ENCODE measurements at places on chromosomes 11 and 22.

DNA sequence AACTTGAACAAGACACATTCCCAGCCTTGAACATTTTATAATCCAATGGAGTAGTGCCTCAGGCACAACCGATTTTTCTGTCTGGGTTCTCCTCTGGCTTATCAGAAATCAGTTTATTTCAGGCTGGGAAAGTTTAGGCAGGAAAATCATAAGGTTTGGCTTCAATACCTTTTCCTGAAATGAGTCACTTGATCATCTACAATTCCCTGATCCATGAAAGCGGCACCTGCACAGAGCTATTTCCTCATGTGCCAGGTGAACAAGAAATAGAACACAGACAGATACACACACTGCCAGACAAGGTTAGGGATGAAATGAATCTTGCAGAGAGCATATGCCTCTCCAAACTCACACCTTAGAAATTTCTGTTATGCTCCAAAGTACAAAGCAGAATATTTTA lies 106.7 kb upstream of the OR9G4 start:
- H3K36me3 ChIP-seq = no peaks in the 10 kb centered on the region
- H3K4me3 ChIP-seq = no peak overlapping the region
- H3K27me3 ChIP-seq = no peaks in the 10 kb centered on the region
- H3K27ac ChIP-seq = no peak overlapping the region

DNA sequence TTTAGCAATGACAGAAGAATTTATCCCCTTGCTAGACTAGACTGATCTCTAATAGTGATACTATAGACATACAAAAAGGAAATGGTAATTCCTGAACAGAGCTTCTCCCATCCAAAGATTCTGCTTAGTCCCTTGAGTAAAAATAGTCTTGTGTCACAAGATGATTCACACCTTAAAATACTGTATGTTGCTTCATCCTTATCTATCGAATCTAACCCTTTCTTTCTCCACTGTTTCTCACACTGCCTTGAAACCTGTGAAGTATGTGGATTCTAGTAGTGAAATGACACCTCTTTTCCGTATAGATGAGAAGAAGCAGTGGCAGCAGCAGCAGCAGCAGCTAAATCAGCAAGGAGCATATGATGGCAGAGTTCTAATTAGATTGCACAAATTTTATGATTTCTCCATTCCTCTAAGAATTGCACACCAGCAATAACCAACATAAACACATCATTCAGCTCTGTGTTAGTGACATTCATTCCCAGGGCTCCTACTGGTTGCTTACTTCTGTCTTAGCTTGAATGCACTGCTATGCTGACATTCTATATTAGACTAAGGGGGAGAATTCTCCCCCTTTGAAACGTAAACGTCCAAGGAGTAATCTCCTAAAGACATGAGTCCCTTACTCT lies 14.6 kb downstream of the KCNA4 start:
- H3K36me3 ChIP-seq = no peaks in the 10 kb centered on the region
- no peak overlapping the region for H3K4me3 ChIP-seq
- no peaks in the 10 kb centered on the region for H3K27me3 ChIP-seq
- H3K27ac ChIP-seq = no peak overlapping the region

- H3K36me3 ChIP-seq = no peaks in the 10 kb centered on the region
- no peak overlapping the region for H3K27ac ChIP-seq
- H3K4me3 ChIP-seq = no peak overlapping the region
- H3K27me3 ChIP-seq = no peaks in the 10 kb centered on the region
- no peaks in the 10 kb centered on the region for H3K4me1 ChIP-seq
Measured at GRCh38 chr11:109390752-109391151, 31.2 kb upstream of the C11orf87 start.

GRCh38 chr11:68044145-68044813 lies 5.5 kb downstream of the TCIRG1 start:
- H3K4me1 ChIP-seq = peaks cover 4% of the 10 kb centered on the region
- H3K27ac ChIP-seq = no peak overlapping the region
- DNase-seq = no peak

DNA sequence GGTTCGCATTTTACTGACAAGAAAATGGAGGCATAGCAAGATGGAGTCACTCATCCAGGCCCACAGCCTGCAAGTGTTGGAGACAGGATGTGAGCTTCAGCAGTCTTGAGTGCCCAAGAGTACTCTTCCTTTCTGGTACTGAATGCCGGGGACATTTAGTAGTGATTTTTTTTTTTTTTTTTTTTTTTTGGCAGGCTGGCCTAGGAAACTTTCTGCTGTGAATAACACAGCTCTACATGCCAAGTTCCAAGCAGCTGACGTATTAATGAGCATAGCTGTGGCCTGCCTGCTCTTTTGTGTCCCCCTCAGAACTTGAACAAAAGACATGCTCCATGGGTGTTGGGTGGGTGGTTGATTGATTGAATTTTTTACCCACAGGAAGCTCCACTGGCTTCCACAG lies 195.5 kb upstream of the CADM1 start:
- no peak for DNase-seq
- peak overlapping the region; percentile 59 for H3K27ac ChIP-seq
- no peaks in the 10 kb centered on the region for H3K27me3 ChIP-seq
- no peaks in the 10 kb centered on the region for H3K4me1 ChIP-seq
- no peaks in the 10 kb centered on the region for H3K36me3 ChIP-seq

DNA sequence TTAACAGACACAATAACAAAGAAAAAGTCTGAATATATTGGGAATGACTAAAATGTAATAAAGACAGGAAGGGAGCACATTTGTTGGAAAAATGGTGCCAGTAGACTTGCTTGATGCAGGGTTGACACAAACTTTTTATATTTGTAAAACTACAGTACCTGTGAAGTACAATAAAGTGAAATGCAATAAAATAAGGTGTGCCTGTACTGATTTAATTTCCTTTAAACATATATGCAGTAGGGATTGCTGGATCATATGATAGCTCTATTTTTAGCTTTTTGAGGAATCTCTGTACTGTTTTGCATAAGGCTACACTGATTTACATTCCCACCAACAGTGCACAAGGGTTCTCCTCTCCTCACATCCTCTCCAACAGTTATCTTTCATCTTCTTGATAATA lies 12.3 kb upstream of the GLYATL2 start:
- H3K4me3 ChIP-seq = no peak overlapping the region
- no peaks in the 10 kb centered on the region for H3K27me3 ChIP-seq
- H3K4me1 ChIP-seq = no peaks in the 10 kb centered on the region

DNA sequence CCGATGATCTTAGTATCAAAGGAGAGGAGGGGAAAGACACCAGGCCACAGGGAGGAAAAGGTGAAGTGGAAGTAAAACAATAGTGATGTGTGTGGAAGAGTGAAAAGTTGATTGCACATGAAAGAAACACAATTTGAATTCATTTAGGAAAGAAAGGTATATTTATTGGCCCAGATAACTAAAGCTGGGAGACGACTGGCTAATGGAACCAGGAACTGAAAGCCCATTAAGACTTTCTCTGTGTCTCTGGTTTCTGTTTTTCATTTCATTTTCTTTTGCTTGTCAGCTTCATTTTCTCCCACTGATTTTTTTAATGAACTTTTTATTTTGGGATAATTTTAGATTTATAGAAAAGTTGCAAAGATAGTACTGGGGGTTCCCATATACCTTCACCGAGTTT lies 5.1 kb upstream of the DCHS1 start:
- no peaks in the 10 kb centered on the region for H3K4me1 ChIP-seq
- DNase-seq = no peak
- H3K27me3 ChIP-seq = no peaks in the 10 kb centered on the region
- H3K36me3 ChIP-seq = no peaks in the 10 kb centered on the region
- H3K4me3 ChIP-seq = no peak overlapping the region
- H3K27ac ChIP-seq = no peak overlapping the region

GRCh38 chr11:128412847-128413791 lies 174.2 kb downstream of the ETS1 start:
- H3K36me3 ChIP-seq = no peaks in the 10 kb centered on the region
- no peak overlapping the region for H3K27ac ChIP-seq
- no peaks in the 10 kb centered on the region for H3K27me3 ChIP-seq
- no peak overlapping the region for H3K4me3 ChIP-seq
- no peak for DNase-seq
- H3K4me1 ChIP-seq = no peaks in the 10 kb centered on the region

- H3K27me3 ChIP-seq = no peaks in the 10 kb centered on the region
- DNase-seq = no peak
- H3K4me1 ChIP-seq = no peaks in the 10 kb centered on the region
Measured at GRCh38 chr11:83394331-83394730, 108.2 kb upstream of the CCDC90B start.

GRCh38 chr22:44496844-44497217 lies 1.2 kb downstream of the RTL6 start:
- H3K36me3 ChIP-seq = no peaks in the 10 kb centered on the region
- no peaks in the 10 kb centered on the region for H3K4me1 ChIP-seq

GRCh38 chr22:49761836-49762235 lies 65.8 kb downstream of the BRD1 start:
- no peaks in the 10 kb centered on the region for H3K27me3 ChIP-seq
- no peaks in the 10 kb centered on the region for H3K4me1 ChIP-seq
- DNase-seq = no peak
- no peak overlapping the region for H3K27ac ChIP-seq
- H3K36me3 ChIP-seq = no peaks in the 10 kb centered on the region

DNA sequence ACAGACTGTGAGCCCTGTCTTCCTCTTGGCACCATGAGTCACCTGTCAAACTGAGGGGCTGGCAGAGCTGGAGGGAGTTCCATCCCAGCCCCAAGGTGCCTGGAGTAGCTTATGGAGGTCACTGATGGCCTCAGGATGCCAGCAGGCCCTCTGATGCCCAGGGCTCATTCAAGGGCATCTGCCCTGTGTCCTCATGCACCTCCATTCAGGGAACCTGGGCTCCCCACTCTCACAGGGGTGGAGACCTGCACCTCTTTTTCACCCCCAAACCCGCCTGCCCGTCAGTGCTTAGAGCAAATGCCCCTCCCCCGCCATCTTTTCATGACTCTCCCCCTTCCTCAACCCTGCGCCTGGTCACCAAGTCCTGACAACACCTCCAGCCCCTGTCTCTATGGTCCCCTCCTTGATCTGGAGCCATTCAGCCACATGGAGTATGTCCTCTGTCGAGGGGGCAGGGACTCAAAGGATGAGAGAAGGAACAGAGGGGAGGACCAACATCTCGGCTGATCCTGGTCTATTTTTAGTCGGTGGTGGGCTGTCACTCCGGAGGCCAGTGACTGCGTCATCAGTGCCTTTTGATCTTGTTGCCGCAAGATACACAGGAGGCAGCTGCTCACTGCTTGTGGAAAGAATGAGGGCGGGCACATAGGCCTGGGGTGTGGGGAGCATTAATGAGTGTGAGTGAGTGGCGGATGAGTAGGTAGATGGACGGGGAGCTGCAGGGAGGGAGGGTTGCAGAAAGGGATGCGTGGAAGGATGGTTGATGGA lies 72.2 kb downstream of the CDKN1C start:
- H3K4me1 ChIP-seq = peaks cover 21% of the 10 kb centered on the region
- peak overlapping the region; percentile 84 for H3K27ac ChIP-seq
- no peaks in the 10 kb centered on the region for H3K36me3 ChIP-seq
- DNase-seq = no peak
- H3K27me3 ChIP-seq = no peaks in the 10 kb centered on the region
- H3K4me3 ChIP-seq = no peak overlapping the region

- peak overlapping the region; percentile 60 for H3K27ac ChIP-seq
- H3K27me3 ChIP-seq = no peaks in the 10 kb centered on the region
- DNase-seq = peak; percentile 55
- H3K4me3 ChIP-seq = no peak overlapping the region
- no peaks in the 10 kb centered on the region for H3K36me3 ChIP-seq
Measured at GRCh38 chr11:62504158-62504973, 42.2 kb downstream of the AHNAK start.

GRCh38 chr11:132161403-132162078 lies 791.1 kb downstream of the NTM start:
- H3K27me3 ChIP-seq = no peaks in the 10 kb centered on the region
- no peak overlapping the region for H3K27ac ChIP-seq
- no peak overlapping the region for H3K4me3 ChIP-seq
- DNase-seq = no peak

GRCh38 chr22:28252539-28252938 lies 333.5 kb upstream of the PITPNB start:
- no peaks in the 10 kb centered on the region for H3K27me3 ChIP-seq
- H3K27ac ChIP-seq = no peak overlapping the region
- no peak overlapping the region for H3K4me3 ChIP-seq
- no peaks in the 10 kb centered on the region for H3K36me3 ChIP-seq

GRCh38 chr11:30431127-30431814 lies 108.4 kb downstream of the ARL14EP start:
- H3K4me1 ChIP-seq = no peaks in the 10 kb centered on the region
- no peaks in the 10 kb centered on the region for H3K27me3 ChIP-seq
- H3K36me3 ChIP-seq = no peaks in the 10 kb centered on the region
- no peak for DNase-seq
- no peak overlapping the region for H3K4me3 ChIP-seq

- H3K4me1 ChIP-seq = no peaks in the 10 kb centered on the region
- no peak for DNase-seq
- H3K36me3 ChIP-seq = no peaks in the 10 kb centered on the region
- H3K27me3 ChIP-seq = no peaks in the 10 kb centered on the region
Measured at GRCh38 chr11:132298357-132298756, 927.9 kb downstream of the NTM start.

DNA sequence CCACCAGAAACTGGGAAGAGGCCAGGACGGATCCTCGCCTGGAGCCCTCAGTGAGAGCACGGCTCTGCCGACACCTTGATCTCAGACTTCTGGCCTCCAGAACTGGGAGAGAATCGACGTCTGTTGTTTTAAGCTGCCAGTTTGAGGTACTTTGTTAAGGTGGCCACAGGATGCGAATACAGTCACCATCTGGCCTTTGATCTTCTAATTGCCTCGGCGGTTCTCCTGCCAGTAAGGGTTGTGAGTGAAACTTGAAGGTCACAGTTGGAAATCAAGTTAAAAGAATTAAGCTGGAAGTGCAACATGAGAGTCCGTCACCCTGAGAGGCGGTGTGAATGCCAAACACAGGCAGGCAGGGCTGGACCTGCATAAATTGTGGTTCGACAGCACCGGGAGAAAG lies 27.9 kb downstream of the PARVB start:
- H3K27ac ChIP-seq = peak overlapping the region; percentile 14
- H3K4me1 ChIP-seq = no peaks in the 10 kb centered on the region
- H3K27me3 ChIP-seq = no peaks in the 10 kb centered on the region
- no peak for DNase-seq
- no peak overlapping the region for H3K4me3 ChIP-seq

DNA sequence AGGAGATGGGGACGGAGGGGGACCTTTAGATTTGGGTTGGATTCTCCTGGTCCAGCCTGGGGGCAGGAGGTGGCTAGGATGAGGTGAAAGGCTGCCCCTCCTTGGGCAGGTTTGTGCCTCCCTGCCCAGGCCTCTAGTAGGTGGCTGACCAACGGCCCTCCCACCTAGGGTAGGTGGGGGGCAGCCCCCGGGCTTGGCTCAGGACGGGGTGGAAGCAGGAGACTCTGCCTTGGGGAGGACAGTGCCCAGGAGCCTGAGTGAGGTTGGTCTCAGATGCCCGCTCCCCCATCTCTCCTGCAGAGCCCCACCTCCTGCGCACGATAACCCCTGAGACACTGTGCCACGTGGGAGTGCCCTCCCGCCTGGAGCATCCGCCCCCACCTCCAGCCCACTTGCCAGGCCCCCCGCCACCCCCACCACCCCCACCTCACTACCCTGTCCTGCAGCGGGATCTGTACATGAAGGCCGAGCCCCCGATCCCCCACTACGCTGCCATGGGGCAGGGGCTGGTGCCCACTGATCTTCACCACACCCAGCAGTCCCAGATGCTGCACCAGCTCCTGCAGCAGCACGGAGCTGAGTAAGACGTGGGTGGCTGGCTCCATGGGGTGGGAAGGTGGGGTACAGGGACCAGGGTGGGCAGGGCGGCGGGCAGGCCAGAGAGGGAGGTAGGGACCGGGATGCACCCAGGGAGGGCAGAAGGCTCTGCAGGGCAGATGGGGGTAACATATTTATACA lies 17.7 kb downstream of the MYRF start:
- no peaks in the 10 kb centered on the region for H3K36me3 ChIP-seq
- no peaks in the 10 kb centered on the region for H3K27me3 ChIP-seq
- H3K4me1 ChIP-seq = no peaks in the 10 kb centered on the region
- H3K4me3 ChIP-seq = no peak overlapping the region
- H3K27ac ChIP-seq = no peak overlapping the region

Data from breast epithelium (tissue), 4 donors.